ENCODE measurements at places on chromosomes 7 and 10.

- no peak for DNase-seq
Measured at GRCh38 chr7:123004931-123005330, 9.4 kb upstream of the TAS2R16 start.

- DNase-seq = no peak
Measured at GRCh38 chr10:24311888-24312287, 103.0 kb downstream of the KIAA1217 start.

- DNase-seq = no peak
Measured at GRCh38 chr7:74516214-74516613, 62.5 kb downstream of the GTF2IRD1 start.

DNA sequence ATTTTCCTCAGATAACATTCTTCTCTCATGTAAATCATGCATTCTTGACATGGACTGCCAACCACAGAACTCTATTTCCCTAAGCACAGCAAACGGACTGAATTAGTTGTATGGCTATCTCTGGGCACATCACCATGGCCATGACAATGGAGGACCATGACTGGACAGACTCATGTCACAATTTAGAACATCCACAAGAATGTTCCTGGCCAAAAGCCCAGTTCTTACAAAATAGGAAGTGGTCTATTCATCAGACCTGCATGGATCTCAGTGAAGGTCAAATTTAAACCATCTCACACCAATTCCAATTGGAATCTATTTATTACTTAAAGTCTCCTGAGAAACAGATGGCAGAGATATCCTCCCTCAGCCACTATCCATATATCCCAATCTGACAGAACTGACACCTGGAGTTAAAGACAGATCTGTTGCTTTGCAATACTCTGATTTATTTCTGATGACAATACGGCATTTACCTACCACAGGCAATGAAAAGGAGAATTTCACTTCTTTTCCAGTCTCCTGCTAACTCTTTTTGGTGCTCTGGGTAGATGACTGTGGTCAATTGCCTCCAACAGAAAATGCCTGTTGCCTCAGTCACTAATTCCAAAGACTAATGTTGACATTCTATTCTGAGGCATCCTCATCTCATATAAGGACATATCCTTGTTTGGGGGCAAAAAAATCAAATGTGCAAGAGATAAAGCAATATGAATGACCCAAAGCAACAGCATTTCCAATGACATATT is 254.8 kb downstream of the HTR7 start:
- no peak for DNase-seq

DNA sequence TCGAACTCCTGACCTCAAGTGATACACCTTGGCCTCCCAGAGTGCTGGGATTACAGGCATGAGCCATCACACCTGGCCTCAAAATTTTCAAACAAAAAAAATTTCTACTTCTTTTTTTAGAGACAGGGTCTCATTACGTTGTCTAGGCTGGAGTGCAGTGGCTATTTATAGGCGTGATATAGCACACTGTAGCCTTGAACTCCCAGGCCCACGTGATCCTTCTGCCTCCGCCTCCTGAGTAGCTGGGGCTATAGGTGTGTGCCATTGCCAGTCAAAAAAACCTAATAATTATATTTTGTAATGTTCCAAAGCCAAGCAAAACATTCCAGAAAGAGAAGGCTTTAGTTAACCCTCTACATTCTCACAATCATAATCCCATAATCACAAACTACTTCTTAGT is 13.8 kb downstream of the POLR3A start:
- no peak for DNase-seq

DNA sequence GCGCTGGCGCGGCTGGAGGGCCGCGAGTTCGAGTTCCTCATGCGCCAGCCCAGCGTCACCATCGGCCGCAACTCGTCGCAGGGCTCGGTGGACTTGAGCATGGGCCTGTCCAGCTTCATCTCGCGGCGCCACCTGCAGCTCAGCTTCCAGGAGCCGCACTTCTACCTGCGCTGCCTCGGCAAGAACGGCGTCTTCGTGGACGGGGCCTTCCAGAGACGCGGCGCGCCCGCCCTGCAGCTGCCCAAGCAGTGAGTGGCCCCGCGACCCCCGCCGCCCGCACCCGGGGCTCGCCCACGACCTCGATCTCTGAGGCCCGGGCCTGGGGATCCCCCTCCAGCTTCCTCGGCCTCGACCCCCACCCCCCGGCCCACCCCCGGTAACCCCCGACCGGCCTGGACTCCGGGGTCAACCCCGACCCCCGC is 537 bp downstream of the FOXK1 start:
- DNase-seq = no peak

GRCh38 chr7:24739306-24739705 is 18.0 kb downstream of the GSDME start:
- DNase-seq = no peak

DNA sequence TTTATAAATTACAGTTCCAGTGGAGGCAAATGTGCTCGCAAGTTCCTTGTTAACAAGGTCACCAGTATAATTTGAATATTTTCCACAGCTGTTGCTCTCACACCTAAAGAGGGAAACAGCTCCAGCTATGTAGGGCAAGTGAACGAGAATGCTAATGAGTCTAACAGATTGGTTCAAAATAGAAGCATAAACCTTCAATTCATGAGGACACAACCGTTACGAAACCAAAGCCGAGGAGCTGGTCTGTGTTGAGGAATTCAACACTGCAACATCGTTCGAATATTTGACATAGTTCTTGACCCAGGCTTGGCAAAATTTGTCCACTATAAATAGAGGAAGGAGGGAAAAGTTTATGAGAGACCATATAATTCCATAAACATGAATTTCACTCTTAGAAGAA is 161.3 kb downstream of the KLF6 start:
- DNase-seq = no peak

- no peak for DNase-seq
Measured at GRCh38 chr7:10120936-10121335, 852.7 kb upstream of the PHF14 start.

DNA sequence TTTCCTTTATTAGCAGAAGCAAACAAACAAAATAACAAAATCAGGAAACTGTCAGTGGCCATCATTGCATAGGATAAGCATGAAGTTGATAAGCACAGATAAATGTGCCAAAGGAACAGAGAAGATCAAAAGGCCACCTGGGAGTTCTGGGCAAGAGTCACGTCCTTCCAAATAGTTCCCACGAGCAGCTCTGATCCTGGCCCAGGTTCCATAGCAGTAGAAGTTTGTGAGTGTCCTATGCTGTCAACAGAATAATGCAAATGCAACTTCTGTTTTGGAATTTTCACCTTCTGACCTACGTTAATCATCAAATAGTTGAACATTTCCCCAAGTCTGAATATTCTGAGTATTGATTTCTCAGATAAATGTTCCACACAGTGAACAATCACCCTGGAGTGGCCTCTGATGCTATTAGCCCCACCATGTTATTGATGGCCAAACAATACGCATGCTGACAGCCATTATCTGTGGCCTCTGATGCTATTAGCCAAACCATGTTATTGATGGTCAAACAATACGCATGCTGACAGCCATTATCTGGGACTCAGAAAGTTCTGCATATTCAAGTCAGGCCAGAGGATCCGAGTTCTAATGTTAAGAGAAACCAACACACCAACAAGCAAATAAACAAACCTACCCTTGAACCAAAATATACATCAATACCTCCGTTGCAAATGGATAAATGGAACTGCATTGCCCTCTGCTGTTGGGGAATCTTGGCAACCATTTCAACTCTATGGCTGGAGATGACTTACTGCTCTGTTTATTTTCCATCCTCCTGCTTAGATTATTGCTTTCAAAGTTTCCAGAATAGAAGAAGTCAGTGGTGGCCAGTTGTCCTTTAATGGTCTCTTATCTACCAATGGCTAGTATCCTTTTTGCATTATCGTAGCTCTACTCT is 63.3 kb downstream of the MRC1 start:
- no peak for DNase-seq

DNA sequence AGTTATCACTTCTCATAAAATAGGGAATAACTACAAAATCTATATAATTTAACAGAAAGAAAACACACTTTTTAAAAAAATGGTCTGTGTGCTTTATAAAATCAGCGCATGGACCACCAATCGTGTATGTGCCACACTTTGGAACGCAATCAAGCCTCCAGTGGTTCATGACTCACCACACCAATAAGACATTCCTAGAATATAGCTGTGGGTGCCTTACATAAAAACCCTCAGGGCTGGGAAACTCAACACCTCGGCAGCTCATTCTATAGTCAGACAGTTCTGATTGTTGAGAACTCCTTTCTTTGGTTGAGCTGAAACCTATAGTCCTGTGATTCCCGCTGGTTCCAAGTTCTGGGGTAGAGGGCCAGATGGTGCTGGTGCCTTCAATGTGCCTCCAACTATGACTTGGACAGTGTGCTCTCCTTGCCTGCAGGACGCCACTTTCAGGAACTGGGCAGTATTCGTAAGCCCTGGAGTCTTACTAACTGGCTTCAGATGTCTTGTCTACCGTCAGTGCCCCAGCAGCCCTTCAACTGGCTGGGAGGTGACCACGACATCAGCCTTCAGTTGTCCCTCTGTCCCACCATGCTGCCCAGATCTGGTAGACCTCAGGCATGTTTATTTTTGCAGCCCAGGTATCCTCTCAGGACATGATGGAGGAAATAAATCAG is 135.7 kb upstream of the GDF10 start:
- DNase-seq = no peak

- no peak for DNase-seq
Measured at GRCh38 chr7:22589641-22590201, 89.7 kb upstream of the STEAP1B start.

DNA sequence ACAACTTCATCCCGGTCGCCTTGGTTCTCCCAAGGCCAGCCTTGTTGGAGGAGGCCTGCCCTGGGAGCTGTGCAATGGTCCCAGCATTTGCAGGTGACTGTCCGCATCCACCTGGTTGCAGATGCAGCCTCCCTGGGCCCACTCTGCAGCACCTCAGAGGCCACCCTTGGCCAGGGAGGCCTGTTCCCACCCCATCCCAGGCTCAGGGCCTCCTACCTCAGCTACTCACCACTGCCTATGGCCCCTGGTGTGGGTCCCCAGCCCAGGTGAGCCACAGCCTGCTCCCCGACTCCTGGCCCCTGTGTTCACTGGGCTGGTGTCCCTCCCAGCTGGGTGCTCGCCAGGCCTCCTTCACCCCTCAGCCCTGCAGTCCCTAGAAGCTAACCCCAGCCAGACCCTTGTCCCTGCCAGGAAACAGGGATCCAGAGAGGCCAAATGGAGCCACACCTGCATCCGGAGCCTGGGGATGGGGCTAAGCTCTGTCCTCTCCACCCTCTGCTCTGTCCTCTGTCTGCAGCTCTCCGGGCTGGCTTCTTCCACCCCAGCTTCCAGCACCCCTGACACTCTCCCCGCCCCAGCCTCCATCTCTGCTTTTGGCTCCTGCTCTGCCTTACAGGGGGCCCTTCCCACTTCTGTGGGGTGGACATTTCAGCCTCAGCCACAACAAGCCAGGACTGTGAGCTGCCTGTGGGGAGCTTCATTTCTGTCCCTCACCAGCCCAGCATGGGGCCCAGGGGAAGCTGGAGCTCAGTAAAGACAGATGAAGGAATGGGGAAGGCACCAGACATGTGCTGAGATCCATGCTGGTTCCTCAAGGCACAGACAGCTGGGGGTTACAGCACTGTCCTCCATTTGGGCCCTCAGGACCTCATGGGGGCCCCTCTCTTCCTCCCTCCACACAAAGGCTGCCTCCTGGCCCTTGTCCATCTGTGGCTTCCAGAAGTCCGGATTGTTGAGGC is 35.6 kb upstream of the ANTXRL start:
- no peak for DNase-seq

- no peak for DNase-seq
Measured at GRCh38 chr7:97801108-97801507, 69.2 kb downstream of the TAC1 start.

GRCh38 chr10:130696870-130697269 is 560.7 kb downstream of the GLRX3 start:
- DNase-seq = no peak

- no peak for DNase-seq
Measured at GRCh38 chr10:94217411-94217810, 145.3 kb downstream of the NOC3L start.

DNA sequence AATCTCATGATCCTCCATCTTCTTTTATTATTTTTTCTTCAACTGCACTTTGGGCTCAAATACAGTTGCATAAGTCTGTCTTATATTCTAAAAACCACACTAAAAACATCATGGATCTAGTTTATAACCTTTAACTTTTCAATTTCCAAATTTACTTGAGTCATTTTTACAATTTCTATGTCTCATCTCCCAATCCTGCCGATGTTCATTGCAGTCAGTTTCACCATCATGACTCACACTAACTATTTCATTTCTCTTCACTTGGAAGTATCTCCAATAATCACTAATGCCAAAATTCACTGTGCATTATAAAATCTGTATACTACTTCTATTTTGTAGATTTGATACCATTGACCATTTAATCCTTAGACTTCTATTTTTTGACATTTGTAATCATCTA is 806.9 kb upstream of the SORCS1 start:
- DNase-seq = no peak

DNA sequence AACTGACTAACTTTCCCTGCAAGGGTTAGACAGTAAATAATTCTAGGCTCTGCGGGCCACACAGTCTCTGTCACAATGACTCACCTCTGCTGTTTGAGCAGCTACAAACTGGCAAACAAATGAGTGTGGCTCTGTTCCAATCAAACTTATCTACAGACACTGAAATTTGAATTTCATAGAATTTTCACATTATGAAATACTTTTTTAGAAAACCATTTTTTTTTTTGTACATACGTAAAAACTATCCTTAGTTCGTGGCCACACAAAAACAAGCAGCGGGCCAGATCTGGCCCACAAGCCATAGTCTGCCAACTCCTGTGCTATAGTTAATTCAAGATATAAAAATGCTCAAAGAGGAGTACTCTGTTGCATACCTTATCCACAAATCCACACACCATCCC is 32.6 kb downstream of the PIP4K2A start:
- DNase-seq = no peak

DNA sequence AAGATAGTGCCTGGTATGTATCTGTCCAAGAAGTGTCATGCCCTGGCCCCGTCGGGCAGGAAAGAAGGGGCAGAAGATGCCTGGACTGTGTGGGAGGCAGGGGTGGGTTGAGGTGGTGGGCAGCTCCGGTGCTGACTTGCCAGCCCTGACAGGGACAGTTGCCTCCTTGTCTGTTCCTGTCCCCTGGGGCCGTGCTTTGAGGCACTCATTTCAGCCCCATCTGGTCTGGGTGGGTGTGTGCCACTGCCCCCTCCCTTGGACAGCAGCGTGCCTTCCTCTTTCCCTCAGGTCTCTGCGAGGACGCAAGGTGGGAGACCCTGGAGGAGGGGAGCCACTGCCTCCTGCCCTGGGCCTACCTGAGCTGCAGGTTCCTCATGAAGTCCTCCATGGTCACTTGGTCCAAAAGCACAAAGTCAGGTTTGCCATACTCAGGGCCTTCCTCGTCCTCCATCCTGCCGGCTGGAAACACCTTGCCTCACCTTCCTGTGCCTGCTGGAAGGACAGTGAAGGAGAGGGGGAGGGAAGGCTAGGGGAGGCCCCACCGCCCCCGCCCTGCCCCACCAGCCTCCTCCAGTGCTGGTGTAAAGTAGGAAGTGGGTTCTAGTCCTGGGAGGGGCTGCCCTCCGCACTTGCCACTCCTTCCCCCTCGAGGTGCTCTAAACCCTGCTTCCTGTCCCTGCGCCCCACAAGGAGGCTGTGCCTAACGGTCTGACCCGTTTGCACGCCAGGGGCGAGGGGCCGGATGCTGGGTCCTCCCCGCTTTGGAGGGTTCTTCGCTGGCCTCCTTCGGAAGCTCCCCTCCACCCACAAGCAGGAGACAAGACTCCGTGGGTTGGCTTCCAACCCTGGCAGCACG is at the start of gene MYO1G:
TSS of gene MYO1G (minus strand) at position 505 of the 856 bp plus-strand sequence. CDS start at position 451, 54 bp downstream.
- DNase-seq = no peak

- no peak for DNase-seq
Measured at GRCh38 chr7:41912851-41913567, 210.1 kb upstream of the INHBA start.

Measured in NCI-H187 treated with DMSO at 0.1 percent for 48 hours (cell line).